ENCODE measurements at places on chromosomes 16 and 17.

DNA sequence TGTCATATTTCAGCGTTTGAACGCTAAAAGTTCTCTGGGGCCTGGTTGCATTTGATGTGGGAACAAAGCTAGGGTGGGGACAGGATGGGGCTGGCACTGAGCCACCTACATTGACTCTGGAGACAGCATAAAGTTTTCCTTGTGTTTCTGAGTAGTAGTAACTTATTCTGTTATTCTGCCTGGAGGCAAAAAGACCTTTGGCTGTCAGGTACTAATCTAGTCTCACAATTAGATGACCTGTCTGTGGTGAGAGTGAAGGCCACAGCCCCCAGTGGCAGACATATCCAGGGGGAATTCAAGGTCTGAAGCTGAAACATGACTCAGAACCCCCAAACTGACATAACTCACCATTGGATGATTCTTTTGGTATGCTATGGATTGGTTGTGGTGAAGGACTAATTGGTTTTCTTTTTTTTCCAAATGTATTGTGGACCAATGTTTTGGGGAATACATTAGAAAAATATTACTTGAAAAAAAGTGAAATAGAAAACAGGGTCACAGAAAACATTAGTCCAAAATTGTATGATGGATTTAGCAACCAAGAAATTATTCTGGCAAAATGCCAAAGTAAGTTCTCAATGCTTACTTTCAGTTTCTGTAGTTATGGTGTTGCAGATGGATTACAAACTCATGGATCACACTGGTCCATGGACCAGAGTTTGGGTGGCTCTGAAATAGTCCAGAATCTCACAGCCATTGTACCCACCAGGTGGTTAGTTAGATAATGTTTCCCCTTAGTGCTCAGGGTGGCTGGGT, 10.5 kb upstream of the SALL1 start:
- DNase-seq, result no peak

DNA sequence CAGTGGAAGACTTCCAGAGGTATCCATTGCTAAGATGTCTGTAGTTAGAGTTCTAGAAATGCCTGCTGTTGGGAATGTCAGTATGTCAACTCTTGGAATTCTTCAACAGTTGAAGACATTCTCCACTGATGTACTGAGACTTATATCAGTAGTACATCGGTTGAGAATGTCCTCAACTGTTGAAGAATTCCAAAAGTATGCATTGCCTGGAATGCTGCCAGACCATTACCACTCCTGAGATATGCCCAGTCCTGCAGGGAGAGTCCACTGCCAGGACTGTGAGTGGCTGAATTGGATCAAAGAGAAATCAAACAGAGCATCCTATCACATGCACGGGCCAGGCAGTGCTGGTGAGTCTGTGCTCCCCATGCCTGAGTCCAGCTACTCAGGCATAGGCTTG, 42.0 kb downstream of the IL21R start:
- no peak for DNase-seq

DNA sequence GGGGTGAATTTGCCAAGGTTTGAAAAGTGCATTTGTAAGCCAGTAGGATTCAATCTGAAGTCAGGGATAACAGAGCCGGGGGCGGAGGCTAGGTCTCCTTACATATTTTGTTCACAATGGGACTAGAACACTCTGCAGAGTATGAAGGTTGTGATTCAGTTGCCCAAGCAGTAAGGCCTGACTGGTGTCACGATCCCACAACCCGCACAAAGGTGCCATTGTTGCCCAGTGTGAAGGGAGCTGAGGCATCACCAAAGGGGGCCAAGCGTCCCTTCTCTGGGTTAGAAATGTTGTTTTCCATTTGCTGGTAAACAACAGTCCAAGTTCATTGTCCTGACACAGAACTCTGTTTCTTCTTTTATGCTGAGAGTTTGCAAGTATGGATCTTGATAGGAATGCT, 471.8 kb downstream of the MAF start:
- no peak for DNase-seq

GRCh38 chr16:27275394-27275793, 6.8 kb upstream of the NSMCE1 start:
- no peak for DNase-seq

DNA sequence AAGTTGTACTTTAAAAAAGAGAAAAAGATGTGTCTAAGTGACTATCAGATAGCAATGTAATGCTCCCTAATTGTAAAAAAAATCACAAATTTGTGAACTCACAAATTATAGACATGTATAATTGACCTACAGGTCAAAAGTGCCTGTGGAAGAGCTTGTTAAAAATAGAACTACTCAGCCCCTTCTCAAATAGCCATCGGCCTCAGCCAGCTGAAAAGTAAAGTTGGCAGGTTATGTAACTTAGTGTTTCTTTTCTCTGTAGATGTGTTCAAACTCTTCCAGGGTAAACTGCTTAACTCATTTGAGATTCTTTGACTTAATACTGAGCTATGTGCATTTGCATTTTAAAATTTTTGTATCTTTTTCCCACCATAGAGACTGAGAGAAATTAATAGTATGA, 13.3 kb downstream of the AKTIP start:
- DNase-seq, result no peak

GRCh38 chr17:17572010-17572785, 19.3 kb downstream of the PEMT start:
- DNase-seq, result no peak

GRCh38 chr17:44920565-44920940, 5.3 kb upstream of the GFAP start:
- DNase-seq, result no peak

- no peak for DNase-seq
Observed at GRCh38 chr16:11133344-11133943, 122.6 kb downstream of the SOCS1 start.

- peak; percentile 64 for DNase-seq
Observed at GRCh38 chr16:70770626-70771552, 30.1 kb downstream of the VAC14 start.

Measured in A549 (cell line).